ENCODE measurements at places on chromosomes 2 and 18.
A peak's percentile ranks its signal among the peaks of the same experiment; 100 is the strongest.

GRCh38 chr2:58688813-58689212, 447.7 kb upstream of the FANCL start:
- DNase-seq = no peak

- no peak for DNase-seq
Observed at GRCh38 chr2:14944562-14945346, 312.2 kb downstream of the LRATD1 start.

- DNase-seq = no peak
Observed at GRCh38 chr2:3759331-3759730, 56.0 kb downstream of the DCDC2C start.

- no peak for DNase-seq
Observed at GRCh38 chr2:217469203-217469810, 533.5 kb downstream of the TNS1 start.

- DNase-seq = no peak
Observed at GRCh38 chr2:131105950-131106801, 1.0 kb downstream of the PLEKHB2 start.

DNA sequence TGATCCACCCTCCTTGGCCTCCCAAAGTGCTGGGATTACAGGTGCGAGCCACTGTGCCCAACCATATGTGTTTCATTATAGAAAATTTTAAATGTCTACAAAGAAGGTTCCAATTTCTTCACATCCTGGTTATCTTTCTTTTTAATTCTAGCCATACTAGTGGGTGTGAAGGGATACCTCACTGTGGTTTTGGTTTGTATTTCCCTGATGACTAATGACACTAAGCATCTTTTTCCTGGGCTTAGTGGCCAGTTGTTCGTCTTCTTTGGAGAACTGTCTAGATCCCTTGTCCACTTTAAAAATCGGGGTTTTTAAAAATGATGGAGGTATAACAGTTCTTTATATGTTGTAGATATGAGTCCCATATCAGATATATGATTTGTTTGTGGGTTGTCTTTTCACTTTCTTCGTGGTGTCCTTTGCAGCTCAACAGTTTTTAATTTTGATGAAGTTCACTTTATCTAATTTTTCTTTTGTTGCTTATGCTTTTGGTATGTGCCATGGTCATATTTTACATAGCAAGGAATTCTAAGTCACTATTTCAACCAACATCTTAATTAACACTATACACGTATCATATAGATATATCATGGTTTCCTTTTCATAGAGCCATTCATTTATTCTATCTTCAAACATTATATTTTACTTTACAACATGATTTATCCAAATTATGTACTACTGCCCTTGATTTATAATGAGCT, 135.0 kb upstream of the RIOK3 start:
- DNase-seq = no peak

DNA sequence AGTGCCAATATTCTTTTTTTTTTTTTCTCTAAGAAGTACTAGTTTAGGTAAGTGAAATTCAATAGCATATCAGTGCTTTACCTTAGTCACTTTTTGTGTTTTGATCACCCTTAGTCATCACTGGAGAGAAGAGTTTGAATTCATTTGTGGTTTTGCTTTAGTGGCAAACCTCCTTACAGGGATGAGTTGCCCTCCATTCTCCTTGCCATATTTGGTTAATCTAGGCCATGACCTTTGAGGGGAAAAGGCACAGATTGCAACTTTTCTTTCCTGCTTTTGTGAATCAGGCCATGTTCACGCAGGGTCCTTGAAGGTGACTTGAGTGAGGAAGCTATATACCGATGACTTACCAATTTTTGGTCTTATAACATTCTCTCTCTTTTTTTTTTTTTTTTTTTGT, 34.4 kb downstream of the PLEKHA3 start:
- DNase-seq = no peak

DNA sequence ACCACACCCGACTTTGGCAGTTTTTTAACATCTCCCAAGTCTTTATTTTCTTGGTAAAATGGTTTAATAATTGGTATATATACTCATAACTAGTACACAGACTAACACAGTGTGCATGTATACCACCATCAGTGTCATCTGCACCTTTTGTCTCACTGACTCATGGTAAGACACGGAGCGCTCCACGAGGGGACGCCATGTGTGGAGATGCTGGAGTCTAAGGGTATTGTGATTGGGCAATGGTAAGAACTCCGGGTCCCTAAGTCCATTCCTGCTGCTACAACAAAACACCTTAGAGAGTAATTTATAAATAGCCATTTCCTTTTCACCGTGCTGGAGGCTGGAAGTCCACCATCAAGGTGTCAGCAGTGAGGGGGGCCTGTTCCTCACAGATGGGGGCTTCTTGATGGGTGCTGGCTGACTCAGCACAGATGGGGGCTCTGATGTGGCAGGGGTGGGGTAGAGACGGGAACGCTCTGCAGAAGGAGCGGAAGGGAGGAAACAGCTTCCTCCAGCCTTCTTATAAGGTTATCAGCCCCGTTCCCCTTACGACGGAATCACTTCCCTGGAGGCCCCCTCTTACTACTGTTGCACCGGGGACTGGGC, 42.0 kb upstream of the EDAR start:
- DNase-seq = peak; percentile 17

DNA sequence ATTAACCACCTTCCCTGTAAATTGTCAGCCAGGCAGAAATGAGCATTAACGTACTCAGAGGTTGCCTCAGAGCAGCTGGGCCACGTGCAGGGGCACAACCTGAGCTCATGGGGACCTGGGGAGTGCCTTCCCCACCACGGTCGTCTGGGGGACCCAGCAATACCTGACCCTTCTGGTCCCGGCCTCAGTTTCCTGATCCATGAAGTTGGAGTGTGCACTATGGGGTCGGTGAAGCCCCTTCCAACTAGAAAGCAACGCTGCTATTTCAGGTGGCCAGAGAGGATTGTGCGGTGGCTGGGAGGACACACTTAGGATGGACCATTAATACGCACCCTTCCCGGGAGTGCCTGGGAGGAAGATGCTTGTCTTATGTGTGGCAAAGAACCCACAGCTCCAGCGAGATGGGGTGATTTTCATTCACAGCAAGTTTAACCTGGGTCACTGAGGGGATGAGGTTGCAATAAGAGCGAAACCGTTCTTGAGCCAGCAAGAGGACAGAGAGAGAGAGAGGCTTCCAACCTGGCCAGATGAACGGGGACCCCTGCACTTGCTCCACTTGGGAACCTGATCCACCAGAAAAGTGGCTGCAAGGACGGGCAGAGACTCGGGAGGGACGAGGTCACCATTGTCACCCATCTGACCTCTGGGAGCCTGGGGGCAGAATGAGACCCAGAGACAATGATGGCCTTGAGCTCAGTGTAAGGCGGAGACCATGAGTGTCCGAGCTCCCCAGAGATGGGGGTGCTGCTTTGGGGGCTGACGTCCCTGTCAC, 36.2 kb downstream of the NGEF start:
- DNase-seq = no peak

DNA sequence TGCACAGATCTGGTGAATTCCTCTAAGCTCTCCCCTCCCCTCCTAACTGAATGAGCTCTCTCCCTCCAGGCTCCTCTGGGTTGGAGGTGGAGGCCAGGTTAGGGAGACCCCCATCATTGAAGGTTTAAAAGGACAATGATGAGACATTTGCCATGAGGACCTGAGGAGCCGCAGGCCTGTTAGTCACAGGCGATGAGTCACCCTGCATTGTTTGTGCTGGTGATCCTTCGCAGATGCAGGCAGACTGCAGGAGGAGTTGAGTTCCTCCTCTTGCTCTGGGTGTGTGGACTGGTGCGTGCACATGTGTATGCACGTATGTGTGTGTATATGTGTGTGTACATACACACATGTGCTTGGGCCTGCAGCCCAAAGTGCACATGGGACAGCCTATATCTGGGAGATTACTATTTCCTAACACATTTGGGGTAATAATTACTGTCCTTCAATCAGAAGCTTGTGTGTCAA, 42.0 kb downstream of the MCFD2 start:
- no peak for DNase-seq

DNA sequence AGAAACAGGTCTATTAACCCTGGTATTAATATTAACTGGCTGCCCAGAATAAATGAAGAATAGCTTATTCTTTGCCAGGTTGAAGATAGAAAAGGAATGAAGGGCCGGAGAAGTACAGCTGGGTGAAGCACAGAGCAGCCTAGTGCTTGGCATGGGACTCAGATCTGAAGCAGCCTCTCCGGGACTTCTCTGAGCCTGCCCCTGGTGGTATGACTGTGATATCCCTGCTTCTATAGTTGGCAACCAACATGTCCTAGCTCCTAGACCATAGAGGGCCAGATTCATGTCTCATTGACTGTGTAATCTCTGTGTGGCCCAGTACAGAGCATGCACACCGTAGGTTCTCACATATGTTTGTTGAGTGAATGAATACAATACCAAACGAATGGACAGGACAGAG, 107.8 kb downstream of the MSH2 start:
- DNase-seq = no peak

DNA sequence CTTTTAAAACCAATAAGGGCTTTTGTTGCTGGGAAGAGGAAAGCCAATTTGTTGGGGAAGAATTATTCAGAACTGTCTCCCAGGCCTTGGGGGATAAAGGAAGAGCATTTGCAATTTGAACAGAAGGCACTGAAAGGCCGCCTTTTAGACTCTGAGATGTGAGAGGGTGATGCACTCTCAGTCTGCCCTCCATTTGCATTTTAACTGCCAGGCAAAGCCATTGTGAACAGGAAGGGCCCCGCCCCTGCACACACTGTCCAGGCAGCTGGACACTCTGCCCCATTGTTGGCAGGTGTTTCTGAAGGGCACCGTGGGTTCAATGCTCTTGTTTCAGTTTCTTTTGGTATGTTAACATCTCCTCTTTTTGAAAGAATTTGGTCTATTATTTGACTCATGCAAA, 169.5 kb upstream of the COPS8 start:
- DNase-seq = no peak

GRCh38 chr2:55146263-55146662, 85.8 kb downstream of the CLHC1 start:
- DNase-seq = no peak

GRCh38 chr2:26566081-26566375, 75.1 kb downstream of the CIB4 start:
- no peak for DNase-seq

GRCh38 chr2:215914054-215914776, 99.1 kb downstream of the MREG start:
- DNase-seq = no peak

GRCh38 chr2:174792309-174793025, 28.2 kb upstream of the CHRNA1 start:
- DNase-seq = no peak

DNA sequence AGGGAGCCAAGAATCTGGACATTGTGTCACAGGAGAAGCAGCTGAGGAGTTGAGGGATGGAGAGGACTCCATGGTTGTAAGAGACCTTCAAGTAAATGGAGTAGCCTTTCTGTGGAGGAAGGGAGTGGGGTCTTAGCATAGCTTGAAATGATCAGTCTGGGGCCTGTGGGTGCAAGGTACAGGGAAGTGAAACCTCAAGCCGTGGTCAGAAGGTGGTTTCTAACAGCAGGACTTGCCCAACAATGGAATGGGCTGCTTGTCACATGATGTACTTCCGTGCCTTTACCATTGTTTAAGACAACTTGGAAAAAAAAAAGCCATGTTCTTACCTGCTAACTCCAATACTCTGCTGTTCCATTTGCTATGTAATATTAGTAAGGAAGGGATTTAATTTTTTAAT, 140.7 kb downstream of the LDLRAD4 start:
- DNase-seq = no peak

GRCh38 chr2:172181840-172182239, 79.1 kb upstream of the DLX2 start:
- DNase-seq = no peak

GRCh38 chr2:142874293-142874814, 3.1 kb upstream of the KYNU start:
- no peak for DNase-seq

DNA sequence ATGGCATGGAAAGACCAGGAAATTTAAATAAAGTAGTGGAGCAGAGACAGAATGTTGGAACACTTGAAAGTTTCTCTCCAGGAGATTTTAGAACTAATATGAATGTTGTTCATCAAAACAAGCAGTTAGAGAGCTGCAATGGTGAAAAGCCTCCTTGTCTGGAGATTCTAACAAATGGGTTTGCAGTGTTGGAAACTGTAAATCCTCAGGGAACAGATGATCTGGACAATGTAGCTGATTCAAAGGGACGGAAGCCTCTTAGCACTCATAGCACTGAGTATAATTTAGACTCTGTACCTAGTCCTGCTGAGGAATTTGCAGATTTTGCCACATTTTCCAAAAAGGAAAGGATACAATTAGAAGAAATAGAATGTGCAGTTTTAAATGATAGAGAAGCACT, 27.7 kb downstream of the AFTPH start:
- DNase-seq = no peak

DNA sequence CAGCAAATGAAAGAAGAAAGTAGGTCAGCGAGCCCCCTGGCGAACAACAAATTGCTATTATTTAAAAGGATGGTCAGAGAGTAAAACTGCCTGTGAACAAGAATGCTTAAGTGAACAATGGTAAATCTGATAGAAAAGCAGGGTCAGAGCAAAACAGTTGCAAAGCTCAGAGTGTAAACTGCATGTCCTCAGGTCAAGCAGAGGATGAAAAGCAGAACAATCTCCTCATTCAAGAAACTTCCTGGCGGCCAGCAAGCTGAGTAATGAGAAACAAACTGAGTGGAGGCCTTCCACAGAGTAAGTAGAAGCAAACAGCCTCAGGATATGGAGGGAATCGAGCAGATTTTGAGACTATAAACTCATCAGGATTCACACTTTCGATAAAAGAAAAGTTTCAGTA, 117.9 kb downstream of the PPP1R1C start:
- DNase-seq = no peak

DNA sequence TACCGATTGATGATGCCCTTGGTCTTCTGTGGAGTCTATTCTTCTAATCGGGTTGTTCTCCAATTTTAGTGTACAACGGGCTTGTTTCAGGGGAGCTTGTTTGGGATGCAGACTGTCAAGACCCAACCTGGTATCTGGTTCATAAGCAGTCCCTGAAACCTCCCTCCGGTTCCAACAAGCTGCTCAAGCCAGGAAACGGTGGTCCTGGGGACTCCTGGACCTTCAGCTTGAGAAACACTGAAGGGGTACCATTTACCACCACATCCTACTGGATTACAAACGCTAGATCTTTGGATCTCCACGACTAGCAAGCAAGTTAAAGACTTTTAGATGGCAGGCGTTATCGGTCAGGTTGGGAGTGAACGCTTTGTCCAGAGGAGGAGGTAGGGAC, 2.0 kb downstream of the BCL2 start:
- no peak for DNase-seq

DNA sequence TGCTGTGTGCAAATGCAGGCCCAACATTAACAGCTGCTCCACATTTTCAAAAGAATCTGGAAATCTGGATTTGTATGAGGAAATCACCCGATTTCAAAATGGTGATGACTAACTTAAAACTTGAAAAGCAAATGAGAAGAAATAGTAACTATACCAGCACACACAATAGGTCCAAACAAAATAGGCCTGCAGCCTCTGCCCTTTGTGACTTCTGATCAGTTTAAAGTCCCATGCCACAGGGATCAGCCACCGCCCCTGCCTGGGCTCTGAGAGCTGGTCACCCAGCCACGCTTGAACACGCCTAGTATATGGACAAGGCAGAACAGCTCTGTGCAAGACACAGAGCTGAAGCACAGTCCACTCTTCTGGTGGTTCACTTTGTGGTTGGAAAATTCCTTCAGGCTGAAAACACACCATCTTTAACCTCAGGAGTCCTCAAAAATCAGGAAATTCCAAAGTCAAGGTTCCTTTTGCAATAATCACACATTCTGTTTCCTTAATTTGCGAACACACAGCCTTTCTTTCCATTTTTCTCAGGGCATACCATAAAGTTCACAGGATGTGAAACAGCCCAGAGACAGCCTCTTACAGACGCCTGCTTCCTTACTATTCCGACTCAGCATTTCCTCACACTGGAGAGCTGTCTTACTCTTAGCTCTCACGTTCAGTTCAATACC, 150.1 kb upstream of the RIOK3 start:
- no peak for DNase-seq

- no peak for DNase-seq
Observed at GRCh38 chr2:143087033-143087432, 42.2 kb upstream of the ARHGAP15 start.

Measured in activated CD4-positive, alpha-beta T cell treated with anti-CD3 and anti-CD28 coated beads for 1 hour (primary cell).